Cerebellar nuclear complex (tissue), 1 donor: ENCODE measurements at places on chromosomes 3 and 15.

DNA sequence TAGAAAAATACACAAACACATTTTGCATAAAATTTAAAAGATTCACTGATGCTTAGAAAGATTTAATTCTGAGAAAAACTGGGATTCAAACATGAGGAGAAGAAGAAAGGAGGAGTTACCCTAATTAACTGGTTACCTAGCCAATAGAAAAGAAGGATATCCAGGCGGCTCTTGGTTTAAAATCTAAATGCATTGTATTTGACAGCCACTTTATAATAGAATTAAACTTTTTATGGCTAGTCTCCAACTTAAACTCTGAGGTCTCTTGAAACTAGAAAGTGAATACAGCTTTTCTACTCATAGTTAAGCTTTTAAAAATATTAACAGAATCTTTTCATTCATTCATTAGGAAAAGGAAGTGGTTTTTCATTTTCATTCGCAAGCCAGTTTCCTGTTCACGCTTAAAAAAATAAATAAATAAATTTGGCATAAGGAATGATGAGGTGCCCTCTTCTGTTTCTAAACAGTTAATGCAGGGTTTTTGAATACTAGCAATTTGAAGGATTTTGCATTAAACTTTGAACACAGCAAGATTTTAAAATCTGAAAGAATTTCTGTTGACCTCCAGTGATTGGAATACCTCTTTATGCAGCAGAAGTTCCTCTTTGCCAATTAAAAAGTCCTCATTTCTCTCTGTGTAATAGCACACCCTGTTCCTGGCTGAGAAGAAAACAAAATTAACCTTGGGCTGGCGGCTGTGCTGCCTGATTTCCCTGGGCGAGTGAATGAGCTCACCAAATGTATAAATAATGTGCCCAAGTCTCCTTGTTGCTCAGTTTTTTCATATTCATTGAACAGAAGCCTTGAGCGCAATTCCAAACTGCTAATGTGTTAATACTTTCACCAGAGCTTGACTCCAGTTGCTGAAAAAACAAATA, 105.1 kb downstream of the ZMAT3 start:
- no peak for DNase-seq

GRCh38 chr3:45026957-45027356, 854 bp downstream of the CLEC3B start:
- no peak for DNase-seq

GRCh38 chr15:69793431-69793780, 304.3 kb downstream of the TLE3 start:
- DNase-seq = no peak

DNA sequence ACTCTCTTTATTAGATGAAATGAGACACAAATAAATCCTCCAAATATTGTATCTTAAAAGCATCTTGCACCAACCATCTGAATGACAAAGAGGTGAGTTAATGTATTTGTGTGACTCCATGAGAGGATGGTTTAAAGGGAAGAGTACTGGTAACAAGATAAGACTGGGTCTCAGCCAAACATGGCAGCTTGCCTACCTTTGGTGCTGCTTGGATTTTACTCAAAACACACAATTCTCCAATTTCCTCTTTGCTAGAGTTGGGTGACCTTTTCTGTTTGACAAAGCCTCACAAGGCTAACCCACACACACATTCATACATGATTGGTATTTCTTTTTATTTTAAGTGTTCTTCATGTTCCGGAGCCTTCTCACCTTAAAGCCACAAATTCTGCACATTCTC, 506.4 kb downstream of the FGF12 start:
- no peak for DNase-seq

GRCh38 chr15:66865622-66866611, 163.9 kb downstream of the SMAD6 start:
- no peak for DNase-seq

DNA sequence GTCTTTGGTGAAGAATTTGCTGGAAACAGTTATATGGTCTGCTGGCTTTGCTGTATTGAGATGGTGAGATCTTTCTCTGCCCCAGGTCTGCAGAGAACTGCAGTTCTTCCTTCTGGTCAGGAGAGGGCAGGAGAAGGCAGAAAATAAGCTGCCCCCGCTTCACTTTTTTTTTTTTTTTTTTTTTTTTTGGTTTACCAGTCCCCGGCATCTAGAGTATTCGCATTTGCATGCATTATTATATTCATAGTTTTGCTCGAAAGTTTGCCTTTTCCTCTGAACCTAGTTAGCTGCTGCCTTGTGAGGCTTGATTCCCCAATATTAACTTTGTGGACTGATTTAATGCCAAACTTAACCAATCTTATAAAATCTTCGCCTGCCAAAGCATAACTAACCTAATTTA, 10.6 kb upstream of the PARL start:
- no peak for DNase-seq

DNA sequence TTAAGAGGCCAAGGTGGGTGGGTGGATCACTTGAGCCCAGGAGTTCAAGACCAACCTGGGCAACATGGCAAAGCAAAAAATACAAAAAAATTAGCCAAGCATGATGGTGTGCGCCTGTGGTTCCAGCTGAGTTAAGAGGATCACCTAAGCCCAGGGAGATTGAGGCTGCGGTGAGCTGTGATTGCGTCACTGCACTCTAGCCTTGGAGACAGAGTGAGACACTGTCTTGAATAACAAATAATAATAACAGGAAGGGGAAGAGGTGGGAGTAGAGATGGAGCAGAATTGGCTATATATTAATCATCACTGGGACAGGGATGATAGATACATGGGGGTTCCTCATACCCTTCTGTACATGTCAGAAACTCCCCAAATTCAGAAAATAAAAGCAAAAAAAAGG, 23.8 kb upstream of the NMB start:
- DNase-seq = no peak

DNA sequence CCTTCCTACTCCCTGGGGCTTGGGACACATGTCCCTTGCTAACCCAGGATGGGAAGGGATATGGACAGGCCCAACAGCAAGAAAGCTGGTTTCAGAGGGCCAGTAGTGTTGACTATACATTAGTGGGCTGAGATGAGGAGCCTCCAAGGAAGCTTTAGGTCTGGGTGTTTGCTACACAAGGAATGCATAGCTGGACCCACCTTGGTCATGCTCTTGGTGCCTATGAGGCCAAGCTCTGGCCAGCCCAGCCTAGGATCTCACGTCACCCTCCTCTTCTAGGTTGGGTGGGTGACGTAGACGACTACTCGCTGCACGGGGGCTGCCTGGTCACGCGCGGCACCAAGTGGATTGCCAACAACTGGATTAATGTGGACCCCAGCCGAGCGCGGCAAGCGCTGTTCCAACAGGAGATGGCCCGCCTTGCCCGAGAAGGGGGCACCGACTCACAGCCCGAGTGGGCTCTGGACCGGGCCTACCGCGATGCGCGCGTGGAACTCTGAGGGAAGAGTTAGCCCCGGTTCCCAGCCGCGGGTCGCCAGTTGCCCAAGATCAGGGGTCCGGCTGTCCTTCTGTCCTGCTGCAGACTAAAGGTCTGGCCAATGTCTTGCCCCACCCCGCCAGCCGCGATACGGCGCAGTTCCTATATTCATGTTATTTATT, 653 bp upstream of the WDR6 start:
- DNase-seq = no peak

- DNase-seq = no peak
Observed at GRCh38 chr3:98359993-98360675, 6.5 kb downstream of the OR5K4 start.

DNA sequence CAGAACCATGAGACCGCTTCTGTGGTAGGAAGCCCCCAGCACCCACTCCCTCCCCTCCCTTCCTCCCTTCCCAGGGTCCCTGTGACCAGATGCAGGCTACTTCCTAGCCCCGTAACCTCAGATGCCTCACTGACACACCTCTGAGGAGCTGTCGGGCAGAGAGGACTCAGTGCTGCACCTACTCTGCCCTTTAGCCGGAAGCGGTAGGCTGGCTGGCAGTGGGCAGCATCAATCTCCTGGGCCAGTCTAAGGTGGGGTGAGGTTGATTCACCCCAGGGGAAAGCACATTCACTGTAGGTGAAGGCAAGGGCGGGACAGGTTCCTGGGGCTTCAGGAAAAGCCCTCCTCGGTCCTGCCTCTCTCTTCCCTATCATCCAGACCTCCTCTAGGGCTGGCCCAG, 19.1 kb downstream of the CSRNP1 start:
- no peak for DNase-seq

DNA sequence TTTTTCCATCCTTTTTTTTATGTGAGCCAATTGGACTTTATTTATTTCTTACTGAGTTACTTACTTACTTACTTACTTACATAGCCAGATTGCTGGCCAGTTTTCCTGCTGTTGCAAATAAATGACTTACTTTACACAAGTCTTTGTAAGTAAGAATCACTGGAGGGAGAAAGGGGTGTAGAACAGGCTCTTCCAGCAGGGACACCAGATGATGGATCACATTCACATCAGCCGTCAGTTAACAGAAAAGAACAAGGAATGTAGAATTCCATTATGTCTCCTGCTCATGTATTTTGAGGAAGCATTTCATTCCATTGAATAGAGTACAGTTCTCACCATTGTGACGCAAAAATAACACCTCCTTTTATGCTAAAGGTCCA, 188.6 kb downstream of the FNDC3B start:
- DNase-seq = no peak

DNA sequence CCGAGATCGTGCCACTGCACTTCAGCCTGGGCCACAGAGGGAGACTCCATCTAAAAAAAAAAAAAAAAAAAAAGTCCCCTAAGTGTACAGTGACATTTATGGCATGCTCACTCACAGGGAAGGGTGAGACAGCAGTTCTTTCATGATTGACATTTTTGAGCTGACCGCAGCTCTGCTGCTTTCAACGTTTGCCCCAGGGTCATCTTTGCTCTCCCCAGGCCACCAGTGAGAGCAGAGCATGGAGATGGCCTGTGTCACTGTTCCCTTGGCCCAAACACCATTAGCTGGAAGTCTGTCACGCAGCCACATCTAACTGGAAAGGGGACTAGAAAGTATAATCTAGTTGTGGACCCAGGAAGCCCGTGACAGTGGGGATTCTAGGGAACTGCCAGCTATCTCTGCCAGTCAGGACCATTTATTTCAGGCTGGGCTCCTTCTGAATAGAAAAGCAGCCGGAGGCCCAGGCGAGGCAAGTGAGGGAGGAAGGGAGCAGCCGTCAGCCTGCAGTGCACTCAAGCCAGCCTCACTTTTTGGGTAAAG, 193.4 kb upstream of the HES1 start:
- DNase-seq = no peak

DNA sequence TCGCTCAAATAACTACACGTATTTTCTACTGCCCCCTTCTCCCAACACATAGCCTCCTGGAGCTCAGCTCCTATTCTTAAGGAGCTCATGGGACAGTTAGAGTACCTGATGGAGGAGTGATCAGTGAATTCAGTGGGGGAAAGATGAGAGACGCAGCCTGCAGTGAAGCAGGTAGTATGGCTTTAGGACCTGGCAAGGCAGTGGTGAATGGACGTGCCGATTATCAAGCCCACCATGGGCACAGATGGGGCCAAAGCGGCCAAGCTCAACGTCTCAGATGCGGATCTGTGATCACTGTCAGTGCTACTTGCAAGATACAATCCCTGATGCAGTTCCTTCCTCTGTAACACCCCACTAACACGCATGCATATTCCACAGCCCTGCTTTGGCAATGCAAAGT, 45.8 kb upstream of the ATP2B2 start:
- DNase-seq = no peak

DNA sequence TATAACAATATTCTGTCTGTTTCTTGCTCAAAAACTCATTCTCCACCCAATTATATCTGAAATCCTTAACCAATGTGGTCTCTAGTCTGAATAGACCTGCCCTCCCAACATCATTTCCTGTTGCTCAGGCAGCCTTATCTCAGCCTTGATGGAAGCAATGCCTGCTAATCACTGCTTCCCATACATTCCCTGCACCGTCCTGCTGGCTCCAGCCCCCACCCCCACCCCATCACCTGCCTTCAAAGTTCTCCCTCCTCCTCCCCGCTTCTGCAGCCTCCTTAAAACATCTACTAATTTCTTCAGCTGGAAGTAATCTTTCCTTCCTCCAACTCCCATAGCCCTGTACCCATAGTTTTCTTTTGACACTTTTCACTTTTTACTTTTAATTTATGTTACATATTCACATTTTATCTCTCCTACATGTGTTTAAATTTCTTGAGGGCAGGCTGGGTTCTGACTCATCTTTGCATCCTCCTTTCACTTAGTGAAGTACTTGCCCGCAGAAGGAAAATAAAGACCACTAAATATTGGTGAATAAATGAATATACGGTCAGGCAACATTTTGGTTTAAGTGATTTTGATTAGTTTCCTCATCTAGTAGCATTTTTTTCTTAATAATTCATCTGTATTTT, 98.2 kb downstream of the MEIS2 start:
- no peak for DNase-seq

DNA sequence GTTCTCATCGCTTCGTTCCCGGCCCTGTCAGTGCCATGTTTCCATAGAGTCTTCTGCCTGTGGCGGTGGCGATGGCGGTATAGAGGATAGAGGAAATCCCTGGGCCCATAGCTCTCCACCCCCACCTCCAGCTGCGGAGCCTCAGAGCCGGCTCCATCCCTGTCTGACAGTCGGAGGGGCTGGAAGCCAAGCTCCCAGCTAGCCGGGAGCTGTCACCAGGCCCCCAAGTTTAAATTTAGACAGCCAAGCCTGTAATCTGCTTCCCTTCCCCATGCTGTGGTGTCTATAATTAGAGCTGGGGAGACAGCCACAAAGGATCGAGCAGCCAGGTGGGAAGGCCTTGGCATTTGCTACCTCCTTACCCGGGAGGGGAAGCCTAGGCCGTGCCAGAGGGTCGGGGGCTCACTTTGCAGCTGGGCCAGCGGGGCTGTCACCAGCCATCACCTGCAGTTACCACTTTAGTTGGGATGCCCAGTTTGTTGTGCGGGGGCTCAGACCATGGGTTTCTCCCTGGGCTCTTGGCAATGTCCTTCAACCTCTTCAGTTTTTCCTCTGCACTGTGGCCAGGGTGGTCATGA, 56.3 kb upstream of the SEC13 start:
- DNase-seq = peak; percentile 70

DNA sequence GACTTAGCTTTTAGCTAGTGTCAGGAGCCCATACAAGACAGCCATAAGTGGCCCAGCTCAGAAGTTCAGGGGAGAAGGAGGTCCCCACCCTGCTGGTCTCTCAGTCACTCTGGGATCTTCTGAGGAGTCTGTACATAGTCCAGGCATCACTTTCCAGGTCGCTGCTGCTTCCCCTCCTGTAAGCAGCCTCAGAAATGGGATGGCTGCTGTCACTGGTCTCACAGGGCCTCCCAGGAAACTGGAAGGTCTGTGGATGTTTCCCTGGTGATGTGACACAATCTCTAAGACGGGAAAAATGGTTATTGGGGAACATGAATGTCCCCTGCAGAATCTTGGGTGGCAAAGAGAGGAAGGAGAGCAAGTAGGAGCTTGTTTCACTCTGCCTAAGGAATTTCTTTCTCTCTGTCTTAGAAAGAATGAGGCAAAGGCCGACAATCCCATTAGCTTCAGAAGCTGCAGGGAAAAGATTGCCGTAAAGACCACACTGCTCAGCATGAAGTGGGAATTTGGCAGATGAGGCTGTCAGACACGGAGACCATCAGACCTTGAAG, 43.2 kb upstream of the TNFAIP8L3 start:
- no peak for DNase-seq

DNA sequence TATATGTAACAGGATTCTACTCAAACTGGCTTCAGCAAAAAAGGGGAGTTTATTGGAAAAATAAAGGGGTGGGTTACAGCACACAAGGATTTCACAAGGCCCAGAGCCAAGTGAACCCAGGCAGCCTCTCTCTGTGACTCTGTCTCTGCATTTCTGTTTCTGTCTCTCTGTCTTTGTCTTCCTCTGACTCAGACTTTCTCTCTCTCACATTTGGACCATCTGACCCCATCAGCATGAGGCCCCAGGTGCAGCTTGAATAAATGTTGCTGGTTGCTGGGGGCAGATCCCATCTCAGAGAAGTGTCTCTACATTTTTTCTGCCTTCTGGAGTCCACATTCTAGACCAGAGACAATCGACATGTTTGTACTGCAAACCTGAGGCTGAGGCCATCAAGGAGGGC, 45.0 kb downstream of the RPLP1 start:
- no peak for DNase-seq
